ENCODE measurements at places on chromosomes 2 and 18. TPM values are rescaled to one million over a fixed set of nuclear protein-coding genes. Genes with fewer than 3 reads are reported as not detected.

MC4R gene
- total RNA-seq, result not detected

ALK gene
- 0.20 TPM for total RNA-seq

ACMSD gene
- 47.0 TPM for total RNA-seq

TXNDC2 gene
- not detected for total RNA-seq

SATB2 gene
- total RNA-seq, result 6.4 TPM

NMS gene
- total RNA-seq, result not detected

ST8SIA5 gene
- total RNA-seq, result 0.29 TPM

- no peak for DNase-seq
Observed at GRCh38 chr2:55103046-55103445, 52.8 kb upstream of the RTN4 start.

GRCh38 chr2:86831537-86831936 is 30.1 kb downstream of the CD8B start:
- DNase-seq, result no peak

DNA sequence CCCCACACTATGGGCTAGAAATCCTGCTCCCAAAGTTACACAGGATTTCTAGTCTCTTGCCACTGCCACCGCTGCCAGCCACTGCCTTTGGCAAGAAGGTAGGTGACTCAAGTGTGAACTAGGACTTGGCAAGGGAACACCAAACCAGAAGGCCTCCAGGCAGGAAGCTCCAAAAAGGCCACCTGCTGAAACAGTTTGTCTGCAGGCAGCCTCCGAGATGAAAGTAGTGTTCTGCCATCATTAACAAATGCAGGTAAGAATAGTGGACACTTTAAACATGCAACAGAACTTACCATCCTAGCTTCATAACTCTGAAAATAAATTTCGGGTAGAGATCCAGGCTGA is 3.9 kb downstream of the ANKRD44 start:
- no peak for DNase-seq

GRCh38 chr18:8329186-8329771 is 280.0 kb upstream of the RAB12 start:
- no peak for DNase-seq

DNA sequence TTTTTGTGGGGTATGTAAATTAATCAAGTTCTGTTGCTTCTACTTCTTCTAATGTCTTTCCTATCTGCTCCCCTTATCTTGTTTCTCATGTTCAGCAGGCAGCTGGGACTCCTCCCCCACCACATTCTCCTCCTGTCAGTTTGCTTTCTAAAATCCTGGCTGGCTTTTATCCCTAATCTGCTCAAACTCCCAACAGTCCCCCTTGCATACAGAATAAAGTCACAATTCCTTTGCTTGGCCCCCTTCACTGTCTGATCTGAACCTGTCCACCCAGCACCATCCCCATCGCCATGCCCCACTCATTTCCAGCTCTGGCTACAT is 2.2 kb downstream of the CFAP221 start:
- DNase-seq, result no peak

DNA sequence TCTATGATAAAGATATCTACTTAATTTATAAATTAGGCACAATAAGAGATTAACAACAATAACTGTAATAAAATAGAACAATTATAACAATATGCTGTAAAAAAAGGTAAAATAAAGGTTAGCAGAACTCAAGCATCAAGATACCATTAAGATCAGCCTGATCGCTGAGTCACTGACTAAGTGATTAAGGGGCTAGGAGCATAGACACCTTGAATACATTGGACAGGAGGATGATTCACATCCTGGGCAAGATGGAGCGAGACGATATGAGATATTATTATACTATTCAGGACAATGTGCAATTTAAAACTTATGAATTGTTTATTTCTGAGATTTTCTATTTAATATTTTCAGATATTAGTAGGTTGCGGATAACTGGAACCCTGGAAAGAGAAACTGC is 1277.8 kb upstream of the ZEB2 start:
- DNase-seq, result no peak

DNA sequence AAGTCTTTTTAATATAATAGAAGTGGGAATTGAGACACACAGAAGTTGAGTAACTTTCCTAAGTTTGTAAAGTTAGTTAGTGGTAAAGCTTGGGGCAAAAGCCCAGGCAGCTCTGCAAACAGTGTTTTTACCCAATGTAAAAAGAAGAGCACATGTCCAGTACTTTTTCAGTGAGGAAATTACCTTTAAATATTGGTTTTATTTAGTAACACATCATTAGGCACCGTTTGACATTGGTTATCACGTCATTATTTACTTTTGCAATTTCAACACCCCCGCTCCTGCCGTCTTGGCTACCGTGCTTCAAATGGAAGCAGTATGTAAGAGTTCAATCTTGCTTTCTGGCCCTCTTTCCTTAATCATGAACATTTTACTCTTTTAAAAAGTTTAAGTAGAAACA is 807.9 kb downstream of the EPHA4 start:
- DNase-seq, result no peak

GRCh38 chr2:134167015-134167414 is 86.9 kb upstream of the MGAT5 start:
- DNase-seq, result no peak

DNA sequence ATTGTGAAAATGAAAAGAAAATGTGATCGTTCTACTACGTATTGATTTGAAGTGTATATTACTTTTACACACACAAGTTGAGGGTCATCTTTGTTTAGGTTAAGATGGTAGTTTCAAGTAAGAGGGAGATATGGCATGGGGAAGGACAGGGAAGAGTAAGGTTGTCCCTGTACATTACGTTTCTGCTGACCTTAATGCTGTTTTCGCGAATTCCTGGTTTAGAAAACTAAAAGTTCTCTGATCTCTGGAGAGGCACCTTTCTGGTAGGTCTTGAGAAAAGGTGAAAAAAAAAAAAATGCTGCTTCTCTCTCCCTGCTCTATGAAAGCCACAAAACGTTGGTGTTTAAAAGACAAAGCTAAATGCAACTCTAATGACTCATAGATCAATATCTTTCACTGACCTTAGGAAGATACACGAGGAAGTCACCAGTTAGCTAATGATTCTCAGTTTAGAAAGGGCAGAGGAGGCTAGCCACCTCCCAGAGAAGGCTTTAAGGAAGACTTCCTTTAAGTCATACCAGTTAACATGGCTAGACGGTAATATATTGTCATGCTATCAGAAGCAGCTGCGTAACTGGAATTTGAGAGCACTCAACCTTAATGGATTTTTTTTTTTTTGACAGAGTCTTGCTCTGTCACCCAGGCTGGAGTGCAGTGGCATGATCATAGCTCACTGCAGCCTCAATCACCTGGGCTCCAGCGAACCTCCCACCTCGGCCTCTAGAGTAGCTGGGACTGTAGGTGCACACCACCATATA is 13.2 kb downstream of the TXNDC2 start:
- DNase-seq, result peak; percentile 66

DNA sequence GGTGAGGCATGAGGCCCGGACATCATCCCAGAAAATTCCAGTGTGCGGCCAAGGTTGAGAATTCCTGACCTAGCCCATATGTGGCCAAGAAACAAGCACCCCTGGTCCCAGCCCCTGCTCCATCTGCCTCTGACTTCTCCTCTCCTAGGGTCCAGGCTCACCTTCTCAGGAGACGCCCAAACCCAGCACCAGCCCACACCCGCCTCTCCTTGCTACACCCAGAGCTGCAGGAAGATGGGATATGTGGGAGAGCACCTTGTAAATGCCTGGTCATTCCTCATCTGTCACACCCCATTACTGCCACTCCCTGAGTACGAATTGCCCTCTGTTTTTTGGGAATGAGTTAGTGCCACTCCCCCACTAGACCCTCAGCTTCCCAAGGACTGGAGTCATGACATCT is 7.3 kb upstream of the ATP6V1B1 start:
- DNase-seq, result no peak

DNA sequence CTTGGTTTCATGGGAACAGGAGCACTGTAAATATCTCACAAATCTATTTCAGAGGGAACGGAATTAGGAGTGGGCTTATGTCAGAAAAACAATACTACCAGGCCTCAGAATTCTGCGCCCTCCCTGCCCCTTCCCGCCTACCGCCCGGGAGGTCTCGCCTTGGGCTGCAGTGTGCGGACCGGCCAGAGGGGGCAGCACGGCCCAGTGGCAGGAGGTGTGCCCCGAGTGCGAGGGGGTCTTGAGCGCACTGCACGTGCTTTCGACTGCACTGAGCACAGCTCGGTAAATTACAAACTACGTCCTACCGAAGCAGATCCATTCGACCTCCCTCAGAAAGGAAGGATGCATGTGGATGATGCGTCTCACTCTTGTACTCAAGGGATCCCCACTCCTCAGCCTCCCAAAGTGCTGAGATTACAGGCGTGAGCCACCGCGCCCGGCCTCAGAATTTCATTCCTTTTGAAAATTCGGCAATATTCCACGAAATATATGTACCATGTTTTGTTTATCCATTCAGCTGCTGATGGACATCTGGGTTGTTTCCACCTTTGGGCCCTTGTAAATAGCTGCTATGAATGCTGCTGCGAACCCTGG is 297.0 kb downstream of the BCL2 start:
- no peak for DNase-seq

DNA sequence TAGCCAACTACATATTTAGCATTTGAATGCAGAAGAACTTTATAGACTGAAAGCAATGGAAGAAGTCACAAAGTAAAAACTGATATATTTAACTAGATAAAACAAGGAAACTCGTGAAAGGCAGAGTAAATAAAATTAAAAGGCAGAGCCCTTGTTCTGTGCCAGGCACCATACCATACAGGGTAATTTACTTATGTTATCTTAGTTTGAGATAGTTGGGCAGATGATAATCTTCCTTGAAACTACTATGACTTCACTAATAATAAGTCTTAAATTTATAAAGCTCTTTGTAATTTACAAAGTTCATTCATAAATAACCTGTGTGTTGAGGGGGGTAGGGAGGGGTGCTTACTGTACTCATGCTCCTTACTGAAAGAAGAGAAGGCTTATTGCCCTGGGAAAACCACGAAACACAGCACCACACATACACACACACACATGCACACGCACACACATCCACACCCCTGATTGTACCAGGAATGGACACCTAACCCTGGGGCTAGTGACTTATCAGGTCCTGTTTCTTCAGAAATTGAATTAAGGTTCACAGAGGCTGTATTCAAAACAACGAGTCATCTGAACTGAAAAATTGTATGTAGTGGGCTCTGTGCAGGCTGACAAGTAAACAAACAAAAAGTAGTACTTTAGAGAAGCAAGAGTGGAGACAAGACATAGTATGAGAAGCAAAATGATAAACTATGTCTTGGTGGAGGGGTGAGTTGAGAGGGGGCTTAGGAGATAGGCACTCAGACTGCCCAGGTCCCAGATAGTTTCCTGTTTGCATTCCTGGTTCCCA is 38.1 kb downstream of the AGFG1 start:
- no peak for DNase-seq

- no peak for DNase-seq
Observed at GRCh38 chr18:48992791-48993555, 42.2 kb upstream of the SMAD7 start.

- DNase-seq, result no peak
Observed at GRCh38 chr2:200376513-200377354, 70.2 kb downstream of the SPATS2L start.

GRCh38 chr2:143402451-143402850 is 273.2 kb downstream of the ARHGAP15 start:
- DNase-seq, result no peak

GRCh38 chr2:232511336-232511890 is 8.8 kb upstream of the PRSS56 start:
- DNase-seq, result no peak

DNA sequence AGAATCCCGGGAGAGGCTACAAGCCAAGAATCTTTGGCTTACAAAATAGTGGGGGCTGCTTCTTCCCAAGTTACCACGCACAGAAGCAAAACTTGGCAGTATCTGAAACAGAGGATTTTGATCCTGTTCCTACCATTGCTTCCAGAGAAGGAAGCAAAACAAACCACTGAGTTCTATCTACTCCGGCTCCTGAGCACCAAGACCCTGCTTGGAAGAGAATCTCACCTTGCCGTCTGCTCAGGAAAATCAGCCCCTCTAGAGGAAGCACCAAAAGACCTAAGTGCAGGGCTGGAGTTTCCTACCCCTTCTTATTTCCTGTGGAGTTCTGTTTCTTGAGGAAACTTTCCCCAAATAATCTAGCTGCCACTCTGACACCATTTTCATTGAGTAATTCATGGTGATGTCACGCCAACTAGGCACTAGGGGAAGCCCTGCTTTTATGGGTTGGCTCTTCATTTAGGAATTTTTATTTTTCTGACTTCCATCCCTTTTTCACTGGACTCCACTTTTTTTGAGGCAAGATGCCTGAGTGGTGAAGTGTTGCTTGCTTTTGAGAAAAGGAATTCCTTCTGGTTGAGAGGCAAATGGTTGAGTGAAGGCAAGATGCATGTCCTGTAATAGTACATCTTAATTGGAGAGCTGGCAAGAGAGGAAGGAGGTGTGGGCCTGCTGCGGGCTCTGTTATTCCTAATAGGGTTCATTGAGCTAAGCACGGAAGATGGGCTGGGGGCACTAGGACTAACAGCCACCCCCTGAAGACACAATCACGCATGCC is 36.8 kb upstream of the EML4 start:
- DNase-seq, result no peak

DNA sequence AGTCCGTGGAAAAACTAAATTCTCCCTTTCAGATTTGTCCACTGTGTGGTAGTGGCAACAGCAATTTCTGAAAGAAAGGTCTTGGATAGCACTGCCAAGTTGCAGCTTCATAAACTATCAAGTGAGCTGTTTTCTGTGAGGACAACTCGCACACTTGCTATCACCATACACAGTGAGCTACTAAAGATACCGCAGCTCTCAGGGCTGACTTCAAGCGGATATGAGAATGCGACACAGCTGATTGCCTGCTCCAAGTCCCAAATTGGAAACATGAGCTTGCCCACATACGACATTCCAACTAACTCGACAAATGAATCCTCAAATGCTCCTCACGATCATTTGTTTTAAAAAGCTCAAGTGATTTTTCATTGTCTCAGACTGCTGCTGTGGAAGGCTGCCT is 46.2 kb downstream of the E2F6 start:
- no peak for DNase-seq

GRCh38 chr2:22904126-22904684 is 480.8 kb upstream of the KLHL29 start:
- no peak for DNase-seq

- DNase-seq, result no peak
Observed at GRCh38 chr2:78416625-78417300, 608.7 kb upstream of the REG3G start.
